ENCODE measurements at places on chromosomes 6 and 20. TPM values are rescaled to one million over a fixed set of nuclear protein-coding genes. Genes with fewer than 3 reads are reported as not detected.
A peak's percentile ranks its signal among the peaks of the same experiment; 100 is the strongest.

GRCh38 chr6:33721508-33721907 lies 10.0 kb upstream of the UQCC2 start:
- no peaks in the 10 kb centered on the region for H3K4me1 ChIP-seq
- H3K27ac ChIP-seq, result no peak overlapping the region
- no peak overlapping the region for H3K4me3 ChIP-seq
- H3K27me3 ChIP-seq, result peaks cover 54% of the 10 kb centered on the region
- H3K36me3 ChIP-seq, result no peaks in the 10 kb centered on the region

GRCh38 chr20:57591289-57592229 lies 28.7 kb downstream of the ZBP1 start:
- peaks cover 9% of the 10 kb centered on the region for H3K27me3 ChIP-seq
- H3K4me3 ChIP-seq, result no peak overlapping the region
- no peaks in the 10 kb centered on the region for H3K4me1 ChIP-seq
- no peak for DNase-seq
- no peak overlapping the region for H3K27ac ChIP-seq

DNA sequence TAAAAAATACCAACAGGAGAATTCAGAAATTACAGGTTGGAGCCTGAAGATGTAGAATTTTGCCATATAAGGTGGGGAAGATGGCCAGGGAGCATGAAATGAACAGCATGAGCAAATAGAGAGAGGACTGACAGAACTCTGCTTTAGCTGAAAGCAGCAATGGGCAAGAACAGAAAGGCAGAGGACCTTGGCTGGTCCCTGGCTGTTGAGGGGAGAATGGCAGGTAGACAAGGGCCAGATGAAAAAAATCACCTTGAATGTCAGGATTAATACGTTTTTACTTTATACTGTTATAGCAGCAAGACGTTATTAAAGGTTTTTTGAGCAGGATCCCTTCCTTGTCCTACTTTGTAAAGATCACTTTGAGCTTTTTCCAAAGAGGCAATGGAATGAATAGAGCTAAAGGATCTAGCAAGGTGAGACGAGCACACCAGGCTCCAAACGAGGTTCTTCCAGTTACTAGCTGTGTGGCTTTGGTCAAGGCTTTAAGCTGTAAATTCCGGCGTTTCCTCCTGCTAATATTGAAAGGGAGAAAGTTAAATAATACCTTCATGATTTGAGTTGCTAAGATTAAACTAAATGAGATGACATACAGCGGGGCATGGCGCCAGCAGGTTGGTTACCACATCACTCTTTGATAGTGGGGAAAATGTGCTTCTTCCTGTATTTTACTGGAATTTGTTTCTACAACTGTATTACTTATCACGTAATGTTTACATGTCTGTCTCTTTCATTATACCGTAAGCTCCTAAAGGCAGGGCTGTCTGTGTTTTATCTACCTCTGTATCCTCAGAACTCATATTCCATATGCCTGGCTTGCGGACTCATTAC lies 776 bp downstream of the PPIL1 start:
- H3K4me1 ChIP-seq, result peaks cover 58% of the 10 kb centered on the region
- peak; percentile 58 for DNase-seq
- H3K36me3 ChIP-seq, result peaks cover 19% of the 10 kb centered on the region
- peaks cover 2% of the 10 kb centered on the region for H3K27me3 ChIP-seq
- peak overlapping the region; percentile 99 for H3K4me3 ChIP-seq

DNA sequence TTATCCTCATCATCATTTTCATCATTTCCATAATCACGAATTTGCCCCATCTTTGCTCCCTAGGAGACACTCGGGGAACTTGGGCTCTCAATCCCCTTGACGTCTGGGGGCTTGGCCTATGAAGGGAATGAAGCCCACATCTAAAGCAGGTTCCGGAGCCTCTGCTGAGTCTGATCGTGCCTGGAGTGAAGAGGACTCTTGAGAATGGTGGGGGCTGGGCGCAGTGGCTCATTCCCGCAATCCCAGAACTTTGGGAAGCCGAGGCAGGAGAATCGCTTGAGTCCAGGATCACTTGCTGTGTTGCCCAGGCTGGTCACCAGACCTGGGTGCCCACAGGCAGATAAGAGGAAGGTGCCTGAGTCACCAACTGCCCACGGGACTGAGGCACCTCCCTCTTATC lies 114.5 kb downstream of the SYCP2 start:
- no peaks in the 10 kb centered on the region for H3K4me1 ChIP-seq
- no peak overlapping the region for H3K27ac ChIP-seq
- H3K36me3 ChIP-seq, result no peaks in the 10 kb centered on the region
- peak; percentile 21 for DNase-seq

- no peak overlapping the region for H3K27ac ChIP-seq
- no peak for DNase-seq
- no peaks in the 10 kb centered on the region for H3K36me3 ChIP-seq
- H3K4me1 ChIP-seq, result no peaks in the 10 kb centered on the region
- H3K4me3 ChIP-seq, result no peak overlapping the region
- no peaks in the 10 kb centered on the region for H3K27me3 ChIP-seq
Measured at GRCh38 chr6:17120019-17120418, 18.2 kb downstream of the STMND1 start.

DNA sequence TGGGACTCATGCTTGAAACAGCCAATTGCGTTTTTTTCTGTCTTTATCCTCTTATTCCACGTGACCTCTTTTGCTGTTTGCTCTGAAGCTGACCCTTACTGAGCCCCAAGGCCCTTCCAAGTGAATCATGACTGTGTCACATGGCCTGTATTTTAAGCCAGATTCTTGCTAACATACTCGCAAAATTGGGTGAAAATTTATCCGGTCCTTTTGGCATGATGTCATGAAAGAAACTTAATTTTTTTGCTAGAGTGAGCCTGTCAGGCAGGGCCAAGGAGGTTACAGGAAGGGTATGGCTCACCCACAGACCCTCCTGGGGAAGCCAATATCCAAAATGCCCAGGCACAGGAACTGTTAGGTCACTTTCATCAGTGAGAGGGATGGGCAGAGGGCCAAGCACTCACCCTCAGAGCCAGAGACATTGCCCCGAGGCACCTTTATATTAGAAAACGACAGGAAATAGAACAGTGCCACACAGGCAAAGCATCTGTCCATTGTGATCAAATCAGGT lies 296.7 kb downstream of the CDH26 start:
- H3K4me3 ChIP-seq, result no peak overlapping the region
- no peak for DNase-seq
- H3K36me3 ChIP-seq, result no peaks in the 10 kb centered on the region

DNA sequence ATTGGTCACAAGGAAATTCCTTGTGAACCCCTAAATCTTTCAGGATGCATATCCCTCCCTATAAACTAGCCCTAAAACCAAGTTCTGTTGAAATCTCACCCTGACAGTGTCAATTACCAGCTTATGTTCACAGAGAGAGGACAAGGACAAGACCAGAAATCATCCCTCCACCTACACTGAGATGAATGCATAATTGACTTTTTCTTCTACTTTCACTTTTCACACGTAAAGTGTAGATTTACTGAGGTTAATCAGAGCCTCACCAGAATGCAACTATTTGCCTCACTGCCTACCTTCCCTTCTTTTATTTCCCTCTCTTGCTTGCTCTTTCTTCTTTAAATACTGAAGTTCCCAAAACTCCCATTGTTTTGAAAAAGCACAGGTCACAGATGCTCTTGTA lies 15.3 kb upstream of the NKAIN2 start:
- H3K36me3 ChIP-seq, result no peaks in the 10 kb centered on the region
- H3K4me3 ChIP-seq, result no peak overlapping the region
- no peaks in the 10 kb centered on the region for H3K27me3 ChIP-seq
- no peaks in the 10 kb centered on the region for H3K4me1 ChIP-seq
- DNase-seq, result no peak

The HLA-DMB gene
- 31.2 TPM for total RNA-seq

The FAM209B gene
- total RNA-seq, result 1.3 TPM

The BEND6 gene
- not detected for total RNA-seq

The C20orf96 gene
- 8.2 TPM for total RNA-seq

The PGC gene
- not detected for total RNA-seq

The R3HDML gene
- not detected for total RNA-seq
